ENCODE measurements at places on chromosomes 13 and 19.

DNA sequence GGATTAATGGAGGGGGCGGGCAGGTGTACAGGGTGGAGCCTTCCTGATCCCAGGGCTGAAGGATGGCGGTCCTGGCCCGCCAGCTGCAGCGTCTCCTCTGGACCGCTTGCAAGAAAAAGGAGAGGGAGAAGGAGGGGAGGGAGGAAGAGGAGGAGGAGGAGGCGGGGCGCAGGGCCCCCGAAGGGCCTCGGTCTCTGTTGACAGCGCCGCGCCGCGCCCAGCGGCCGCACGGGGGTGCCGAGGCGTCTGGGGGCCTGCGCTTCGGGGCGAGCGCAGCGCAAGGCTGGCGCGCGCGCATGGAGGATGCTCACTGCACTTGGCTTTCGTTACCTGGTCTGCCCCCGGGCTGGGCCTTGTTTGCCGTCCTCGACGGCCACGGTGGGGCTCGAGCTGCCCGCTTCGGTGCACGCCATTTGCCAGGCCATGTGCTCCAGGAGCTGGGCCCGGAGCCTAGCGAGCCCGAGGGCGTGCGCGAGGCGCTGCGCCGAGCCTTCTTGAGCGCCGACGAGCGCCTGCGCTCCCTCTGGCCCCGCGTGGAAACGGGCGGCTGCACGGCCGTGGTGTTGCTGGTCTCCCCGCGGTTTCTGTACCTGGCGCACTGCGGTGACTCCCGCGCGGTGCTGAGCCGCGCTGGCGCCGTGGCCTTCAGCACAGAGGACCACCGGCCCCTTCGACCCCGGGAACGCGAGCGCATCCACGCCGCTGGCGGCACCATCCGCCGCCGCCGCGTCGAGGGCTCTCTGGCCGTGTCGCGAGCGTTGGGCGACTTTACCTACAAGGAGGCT lies at the start of gene PPM1N:
Gene PPM1N, plus strand, starts transcription at position 33 of the 785 bp plus-strand sequence. Its CDS starts 30 bp downstream, at position 63.
- peak; percentile 47 for DNase-seq

DNA sequence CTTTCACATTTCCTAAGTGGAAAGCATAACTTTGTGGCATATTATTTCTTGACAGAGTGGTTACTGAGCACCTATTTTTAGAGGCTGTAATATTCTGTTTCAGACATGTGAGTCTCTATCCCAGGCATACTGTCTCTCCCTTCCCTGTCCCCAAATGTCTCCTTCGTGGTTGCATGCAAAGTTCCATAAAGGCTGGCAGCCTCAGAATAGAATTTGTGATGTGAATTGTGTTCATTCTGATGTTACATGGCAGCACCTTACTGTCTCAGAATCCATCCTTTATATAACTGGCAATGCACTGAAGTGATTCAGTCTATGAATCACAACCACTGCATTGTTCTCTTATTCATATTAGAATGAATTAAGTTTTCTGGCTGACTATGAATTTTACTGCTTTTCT lies 89.0 kb upstream of the SLC7A1 start:
- no peak for DNase-seq

DNA sequence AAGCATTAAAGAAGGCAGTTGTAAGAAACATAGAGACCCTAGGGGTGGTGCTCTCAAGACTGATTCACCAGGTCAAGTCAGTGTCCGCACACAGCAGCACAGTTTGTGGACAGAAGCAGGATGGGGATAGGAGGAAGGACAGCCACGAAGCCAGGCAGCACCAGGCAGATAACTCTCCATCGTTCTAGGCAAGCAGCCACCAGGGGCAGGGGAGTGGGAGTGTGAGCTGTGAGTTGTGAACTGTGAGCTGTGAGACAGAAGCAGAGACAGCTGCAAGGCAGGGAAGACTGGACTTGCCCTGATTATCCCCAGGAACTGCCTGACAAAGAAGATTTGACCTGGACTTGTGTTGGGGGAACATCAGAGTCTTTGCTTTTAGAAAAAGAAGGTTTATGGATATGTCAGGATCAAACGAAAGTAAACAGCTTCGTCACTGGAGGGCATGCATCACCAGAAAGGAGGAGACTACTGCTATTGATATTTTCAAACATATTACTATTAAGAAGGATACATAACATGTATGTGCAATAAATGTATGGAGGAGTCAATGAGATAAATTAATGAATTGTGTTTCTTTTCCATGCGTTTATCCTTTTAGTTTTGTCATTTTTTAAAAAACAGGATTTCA lies 286.1 kb downstream of the IRS2 start:
- DNase-seq, result no peak

- DNase-seq, result peak; percentile 55
Observed at GRCh38 chr19:48933382-48933932, at the start of gene DHDH. Gene DHDH, plus strand, starts transcription at chr19:48933699. Its CDS starts 23 bp downstream, at chr19:48933722.

GRCh38 chr13:102902789-102903347 lies 57.0 kb downstream of the ERCC5 start:
- no peak for DNase-seq
